ENCODE measurements at places on chromosomes 11 and 22.

DNA sequence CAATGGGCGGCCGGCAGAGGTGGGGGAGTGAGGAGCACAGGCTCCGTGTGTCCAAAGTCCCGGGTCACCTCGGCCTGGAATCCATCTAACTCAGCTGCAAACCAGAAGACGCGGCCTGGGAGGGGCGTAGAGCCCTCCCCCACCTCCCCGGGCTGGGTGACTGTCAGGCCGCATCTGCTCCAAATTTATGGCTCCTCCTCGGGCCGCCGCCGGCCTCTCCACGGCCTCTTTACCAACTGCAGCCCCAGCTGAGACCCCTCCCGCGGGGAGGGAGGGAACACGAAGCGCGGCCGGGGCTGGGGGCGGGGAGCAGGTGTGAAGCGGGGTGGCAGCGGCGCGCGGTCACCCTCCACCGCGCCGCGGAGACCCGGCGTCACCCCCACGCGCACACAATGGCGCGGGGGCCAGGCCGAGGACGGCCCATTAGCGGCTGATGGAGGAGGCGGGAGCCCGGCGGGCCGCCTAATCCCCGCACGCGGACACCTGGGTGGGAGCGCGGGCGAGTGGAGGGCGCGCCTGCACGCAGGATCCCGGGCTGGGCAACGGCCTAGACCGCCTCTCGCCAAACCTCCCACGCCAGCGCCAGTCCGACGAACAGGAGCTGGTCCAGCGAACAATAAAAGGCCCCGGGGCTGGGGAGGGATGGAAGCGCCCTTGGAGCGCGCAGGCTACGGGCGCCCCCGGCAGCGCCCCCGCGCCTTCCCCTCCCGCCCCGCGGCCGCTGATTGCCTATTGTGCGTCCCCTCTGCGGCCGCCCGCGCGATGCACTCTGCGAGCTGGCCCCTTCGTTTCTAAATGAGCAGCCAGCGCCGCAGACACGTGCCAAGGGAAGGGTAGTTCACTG, 25.9 kb upstream of the ROBO3 start:
- DNase-seq, result no peak

DNA sequence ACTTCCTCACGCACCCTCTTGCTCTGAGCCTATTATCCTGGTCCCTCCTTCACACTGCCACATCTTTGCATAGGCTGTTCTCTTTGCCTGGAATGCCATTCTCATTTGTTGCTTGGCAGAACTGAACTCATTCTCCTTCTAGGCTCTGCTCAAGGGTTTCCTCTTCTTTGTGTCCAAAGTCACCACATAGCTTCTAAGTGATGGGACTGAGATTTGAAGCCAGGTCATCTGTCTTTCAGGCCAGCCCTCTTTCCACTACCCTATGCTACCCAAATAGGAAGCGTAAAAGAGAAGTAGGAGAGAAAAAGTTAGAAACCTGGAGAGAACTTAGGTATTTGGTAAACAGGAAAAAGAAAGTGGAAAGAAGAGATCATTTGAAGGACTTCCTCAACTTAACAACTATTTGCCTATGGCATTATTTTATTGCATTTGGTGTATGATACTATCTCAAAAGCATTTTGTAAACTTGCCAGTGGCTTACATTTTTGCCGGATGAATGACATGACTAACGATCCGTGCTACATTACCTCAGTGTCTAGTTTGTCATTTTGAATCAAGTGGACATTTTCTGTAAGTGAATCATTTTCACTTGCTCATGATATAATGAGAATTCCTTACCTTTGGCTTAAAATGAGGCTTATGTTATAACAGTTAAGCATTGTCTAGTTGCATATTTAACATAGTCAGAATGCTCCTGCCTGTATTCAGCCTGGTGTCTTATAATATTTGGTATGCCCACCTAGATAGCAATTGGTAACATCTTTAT, 18.5 kb downstream of the NF2 start:
- peak; percentile 93 for DNase-seq

DNA sequence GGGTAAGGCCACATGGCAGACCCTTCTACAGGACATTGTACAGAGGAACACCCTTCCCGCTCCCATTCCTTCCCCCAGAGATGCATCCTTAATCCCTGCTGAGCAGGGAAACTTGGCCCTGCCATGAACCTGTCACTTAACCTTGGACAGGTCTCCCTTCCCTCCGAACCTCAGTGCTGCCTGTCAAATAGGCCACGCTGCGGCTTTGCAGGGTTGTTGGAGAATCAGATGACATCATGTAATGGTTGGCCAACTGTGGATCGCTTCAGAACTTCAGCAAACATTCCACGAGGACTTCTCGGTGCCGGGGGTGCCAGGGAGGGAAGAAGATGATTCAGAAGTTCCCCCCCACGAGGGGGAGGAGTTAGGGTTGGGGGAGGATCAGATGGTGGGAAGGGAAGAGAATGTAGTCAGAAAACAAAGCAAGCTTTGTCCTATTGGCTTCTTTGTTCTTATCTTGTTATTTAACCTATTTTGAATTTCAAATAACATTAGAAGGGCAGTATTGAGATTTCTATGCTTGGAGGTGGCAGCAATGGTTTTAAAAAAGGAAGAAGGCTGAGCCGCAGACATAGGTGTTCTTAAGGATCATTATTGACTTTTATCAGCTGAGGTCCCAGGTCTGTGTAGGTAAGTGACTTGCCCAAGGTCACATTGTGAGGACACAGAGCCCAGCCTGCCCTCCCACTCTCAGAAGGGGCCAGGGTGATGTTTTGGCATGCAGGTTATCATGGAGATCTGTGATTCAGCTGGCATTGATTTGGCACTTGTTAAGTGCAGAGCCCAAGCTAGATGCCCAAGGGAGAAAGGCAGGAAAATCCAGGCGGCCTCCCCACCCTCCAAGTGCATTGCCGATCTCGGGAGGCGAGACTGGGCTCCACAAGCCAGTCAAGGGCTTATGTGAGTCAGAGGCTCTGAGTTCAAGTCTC, 3.1 kb downstream of the CDC42EP1 start:
- DNase-seq, result peak; percentile 71

GRCh38 chr11:60182541-60183330, at the start of gene MS4A6A:
MS4A6A (minus strand) TSS chr11:60183083; CDS start chr11:60181727, 1,356 bp downstream.
- no peak for DNase-seq

- DNase-seq, result peak; percentile 81
Measured at GRCh38 chr11:130785380-130786116, 130.7 kb downstream of the SNX19 start.

GRCh38 chr11:3171931-3172560, 6.9 kb upstream of the OSBPL5 start:
- DNase-seq, result no peak

DNA sequence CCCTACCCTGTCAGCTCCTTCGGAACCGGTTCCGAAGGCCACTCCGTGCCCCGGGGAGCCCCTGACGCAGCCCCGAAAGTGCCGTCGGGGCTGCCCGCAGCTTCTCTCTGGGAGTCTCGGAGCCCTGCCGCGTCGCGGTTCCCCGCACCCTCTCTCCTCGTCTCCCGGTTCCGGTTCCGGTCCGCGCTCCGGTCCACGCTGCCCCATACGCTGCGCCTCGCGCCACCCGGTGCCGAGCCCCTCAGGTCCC, 618 bp downstream of the MTA2 start:
- DNase-seq, result no peak

GRCh38 chr11:10208131-10208575, 85.9 kb downstream of the SBF2 start:
- DNase-seq, result no peak

GRCh38 chr11:94650756-94651155, 83.6 kb downstream of the PIWIL4 start:
- peak; percentile 85 for DNase-seq

GRCh38 chr11:9038541-9038940, 34.7 kb upstream of the NRIP3 start:
- DNase-seq, result no peak

- DNase-seq, result no peak
Measured at GRCh38 chr22:22787786-22788459, 99.7 kb upstream of the IGLL5 start.

GRCh38 chr11:58905011-58905720, 34.1 kb upstream of the GLYATL1 start:
- peak; percentile 18 for DNase-seq

DNA sequence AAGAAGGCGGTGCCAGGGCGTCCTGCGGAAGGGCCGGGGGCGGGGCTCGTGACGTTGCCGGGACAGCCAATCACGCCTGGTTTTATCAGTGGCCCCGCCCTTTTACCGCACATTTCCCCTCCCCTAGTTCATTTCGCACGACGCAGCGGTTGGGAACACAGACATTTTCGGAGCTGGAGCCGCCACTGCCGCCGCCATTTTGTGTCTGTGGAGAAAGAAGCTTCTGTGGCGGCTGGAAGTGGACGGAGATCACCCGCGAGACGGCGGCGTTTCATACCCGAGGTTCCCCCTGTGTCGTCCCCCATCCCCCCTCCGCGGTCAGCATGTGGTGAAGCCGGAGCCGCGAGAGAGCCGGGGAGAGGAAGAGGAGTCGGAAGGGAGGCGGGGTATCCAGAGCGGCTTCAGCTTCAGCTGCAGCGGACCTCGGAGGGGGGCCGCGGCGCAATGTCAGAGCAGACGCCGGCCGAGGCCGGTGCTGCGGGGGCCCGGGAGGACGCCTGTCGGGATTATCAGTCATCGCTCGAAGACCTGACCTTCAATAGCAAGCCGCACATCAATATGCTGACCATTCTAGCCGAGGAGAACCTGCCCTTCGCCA, at the start of gene PCF11:
TSS of gene PCF11 (plus strand) at position 136 of the 598 bp plus-strand sequence. CDS start at position 445, 309 bp downstream.
- DNase-seq, result no peak

GRCh38 chr11:93579187-93579751, 36.1 kb upstream of the SMCO4 start:
- DNase-seq, result no peak

DNA sequence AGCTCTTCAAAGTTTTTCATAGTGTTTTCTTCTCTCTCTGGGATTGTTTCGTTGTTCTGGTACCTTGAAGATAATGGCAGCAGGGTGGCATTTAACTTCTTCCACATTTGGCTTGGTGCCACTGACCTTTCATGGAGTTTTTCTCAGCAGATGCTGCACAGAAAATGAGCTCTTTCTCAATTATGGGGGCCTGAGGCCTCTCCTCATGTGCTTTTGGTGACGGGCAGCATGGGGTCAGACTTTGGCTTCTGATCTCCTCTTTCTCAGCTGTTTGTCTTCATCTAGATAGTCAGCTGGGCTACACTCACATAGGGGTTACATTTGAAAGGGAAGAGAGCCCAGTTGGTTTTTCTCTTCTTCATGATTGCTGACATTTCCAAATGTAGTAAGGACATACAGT, 76.3 kb downstream of the FAT3 start:
- no peak for DNase-seq

All from fibroblast of skin of left biceps (primary cell).